ENCODE measurements at places on chromosomes 16 and 17.
A peak's percentile ranks its signal among the peaks of the same experiment; 100 is the strongest.

DNA sequence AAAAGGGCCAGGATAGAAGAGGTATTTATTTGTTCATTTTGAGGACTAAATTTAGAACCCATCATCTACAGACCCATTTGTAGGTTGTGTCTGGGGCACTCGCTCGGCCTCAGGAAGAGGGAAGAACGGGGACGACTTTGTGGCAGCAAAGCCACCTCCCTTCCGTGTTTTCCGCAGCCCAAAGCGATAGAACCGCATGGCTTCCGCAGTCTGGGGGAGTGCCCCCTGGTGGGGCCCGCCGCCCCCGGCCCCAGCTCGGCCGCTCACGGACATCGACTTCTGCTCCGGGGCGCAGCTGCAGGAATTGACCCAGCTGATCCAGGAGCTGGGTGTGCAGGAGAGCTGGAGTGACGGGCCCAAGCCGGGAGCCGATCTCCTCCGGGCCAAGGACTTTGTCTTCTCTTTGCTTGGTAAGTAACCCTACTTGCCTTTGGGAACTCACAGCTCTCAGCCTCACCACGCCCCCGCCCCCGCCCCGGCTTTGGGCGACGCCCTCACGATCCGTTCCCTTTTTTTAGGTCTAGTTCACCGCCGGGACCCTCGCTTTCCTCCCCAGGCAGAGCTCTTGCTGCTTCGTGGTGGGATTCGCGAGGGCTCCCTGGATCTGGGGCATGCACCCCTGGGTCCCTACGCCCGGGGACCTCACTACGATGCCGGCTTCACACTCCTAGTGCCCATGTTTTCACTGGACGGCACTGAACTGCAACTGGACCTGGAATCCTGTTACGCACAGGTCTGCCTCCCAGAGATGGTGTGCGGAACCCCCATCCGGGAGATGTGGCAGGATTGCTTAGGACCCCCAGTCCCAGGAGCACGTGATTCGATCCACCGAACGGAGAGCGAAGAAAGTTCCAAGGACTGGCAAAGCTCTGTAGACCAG, 681 bp downstream of the TMEM102 start:
- DNase-seq: no peak

DNA sequence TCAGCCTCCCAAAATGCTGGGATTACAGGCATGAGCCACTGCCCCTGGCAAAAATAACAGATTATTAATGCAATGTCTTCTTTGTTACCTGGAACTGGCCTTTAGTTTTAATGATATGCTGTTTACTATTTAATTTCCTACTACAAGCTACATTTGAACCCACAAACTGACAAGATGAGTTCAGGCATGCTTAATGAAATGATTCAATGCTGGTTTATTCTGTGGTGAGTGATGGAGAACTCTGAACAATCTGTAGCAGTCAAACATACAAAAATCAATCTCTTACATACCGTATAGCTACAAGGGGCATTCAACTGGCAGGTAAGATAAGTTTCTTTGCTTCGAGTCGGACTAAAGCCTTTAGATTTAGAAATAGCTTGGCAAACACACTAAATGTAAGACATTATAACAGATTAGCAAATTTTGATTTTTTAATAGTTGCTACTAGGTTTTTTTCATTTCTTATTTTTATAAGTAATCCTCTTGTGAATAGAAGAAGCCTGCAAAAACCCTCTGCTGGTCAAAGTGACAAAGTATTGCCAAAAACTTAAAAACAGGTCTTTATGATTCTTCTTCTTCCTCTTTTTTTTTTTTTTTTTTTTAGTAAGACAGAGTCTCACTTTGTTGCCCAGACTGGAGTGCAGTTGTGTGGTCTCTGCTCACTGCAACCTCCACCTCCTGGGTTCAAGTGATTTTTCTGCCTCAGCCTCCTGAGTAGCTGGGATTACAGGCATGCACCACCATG, 138.5 kb downstream of the SSH2 start:
- no peak for DNase-seq

DNA sequence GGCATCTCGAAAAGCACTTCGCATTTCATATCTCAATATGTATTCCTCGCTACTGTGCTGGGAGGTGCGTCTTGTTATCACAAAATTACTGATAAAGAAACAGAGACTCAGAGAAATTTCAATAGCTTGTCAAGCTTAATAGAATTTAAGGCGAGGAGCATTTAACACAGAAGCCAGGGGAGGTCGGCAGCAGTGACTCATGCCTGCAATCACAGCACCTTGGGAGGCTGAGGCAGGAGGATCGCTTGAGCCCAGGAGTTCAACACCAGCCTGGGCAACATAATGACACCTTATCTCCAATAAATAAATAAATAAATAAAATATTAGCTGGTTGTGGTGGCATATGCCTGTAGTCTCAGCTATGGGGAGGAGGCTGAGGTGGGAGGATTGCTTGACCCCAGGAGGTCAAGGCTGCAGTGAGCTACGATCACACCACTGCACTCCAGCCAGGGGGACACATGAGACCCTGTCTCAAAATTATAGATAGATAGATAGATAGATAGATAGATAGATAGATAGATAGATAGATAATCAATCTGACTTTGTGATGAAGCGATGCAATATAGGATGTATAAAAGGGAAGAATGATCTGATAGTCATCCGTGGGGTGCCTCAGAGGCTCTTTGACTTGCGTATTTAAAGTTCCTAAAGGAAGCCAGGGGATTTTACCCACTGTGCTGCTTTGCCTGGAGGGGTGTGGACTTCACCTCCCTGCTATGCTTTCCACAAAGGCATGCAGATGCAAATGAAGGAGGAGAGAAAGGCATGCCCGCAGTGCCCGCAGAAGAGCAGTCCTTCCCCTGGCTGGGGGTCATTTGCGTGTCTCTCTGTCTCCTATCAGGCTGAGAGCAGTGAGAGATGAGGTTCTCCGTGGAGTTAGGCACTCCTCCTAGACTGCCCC, 15.9 kb upstream of the USP10 start:
- no peak for DNase-seq

- DNase-seq: peak; percentile 41
Measured at GRCh38 chr16:68263559-68264127, 683 bp upstream of the SLC7A6 start.

DNA sequence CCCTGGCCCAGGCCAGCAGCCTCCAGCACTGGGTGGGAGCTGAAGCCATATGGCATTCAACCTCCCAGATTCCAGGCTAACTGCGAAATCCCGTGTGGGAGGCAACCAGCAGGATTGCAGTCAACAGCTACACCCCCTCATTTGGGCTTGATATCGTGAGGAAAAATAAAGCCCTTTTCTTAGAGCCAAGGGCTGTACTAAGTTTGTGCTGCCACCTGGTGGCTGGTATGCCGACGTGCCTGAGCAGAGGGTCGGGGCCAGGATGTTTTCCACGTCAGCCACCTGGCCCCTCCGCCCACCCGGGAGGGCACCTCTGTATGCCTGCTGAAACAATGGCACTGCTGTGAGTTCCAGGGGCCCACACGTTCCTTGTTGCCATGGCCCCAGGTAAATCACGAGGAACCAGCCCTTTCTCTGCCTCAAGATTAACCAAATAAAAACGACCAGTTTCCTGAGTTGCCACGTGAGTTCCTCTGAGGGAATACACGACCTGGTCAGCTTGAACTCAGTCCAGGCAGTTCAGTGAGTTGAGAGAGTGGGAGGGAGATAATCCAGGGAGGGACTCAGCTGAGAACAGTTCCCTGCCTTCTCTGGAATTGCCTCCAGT, 9.0 kb downstream of the TMEM98 start:
- DNase-seq: peak; percentile 60

DNA sequence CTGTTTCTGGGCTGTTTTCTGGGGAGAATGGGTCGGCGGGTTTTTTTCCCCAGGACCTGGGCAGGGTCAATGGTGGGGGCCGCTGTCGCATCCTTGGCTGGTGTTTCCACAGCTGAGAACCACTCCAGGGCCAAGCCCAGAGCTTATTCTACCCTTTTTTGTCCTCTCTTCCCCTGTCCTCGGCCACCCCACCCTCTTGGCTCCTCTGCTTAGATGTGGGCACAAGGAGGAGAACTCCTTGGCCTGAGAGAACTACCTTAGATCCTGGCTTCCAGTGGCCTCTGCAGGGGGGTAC, 4.0 kb downstream of the NOD2 start:
- no peak for DNase-seq

DNA sequence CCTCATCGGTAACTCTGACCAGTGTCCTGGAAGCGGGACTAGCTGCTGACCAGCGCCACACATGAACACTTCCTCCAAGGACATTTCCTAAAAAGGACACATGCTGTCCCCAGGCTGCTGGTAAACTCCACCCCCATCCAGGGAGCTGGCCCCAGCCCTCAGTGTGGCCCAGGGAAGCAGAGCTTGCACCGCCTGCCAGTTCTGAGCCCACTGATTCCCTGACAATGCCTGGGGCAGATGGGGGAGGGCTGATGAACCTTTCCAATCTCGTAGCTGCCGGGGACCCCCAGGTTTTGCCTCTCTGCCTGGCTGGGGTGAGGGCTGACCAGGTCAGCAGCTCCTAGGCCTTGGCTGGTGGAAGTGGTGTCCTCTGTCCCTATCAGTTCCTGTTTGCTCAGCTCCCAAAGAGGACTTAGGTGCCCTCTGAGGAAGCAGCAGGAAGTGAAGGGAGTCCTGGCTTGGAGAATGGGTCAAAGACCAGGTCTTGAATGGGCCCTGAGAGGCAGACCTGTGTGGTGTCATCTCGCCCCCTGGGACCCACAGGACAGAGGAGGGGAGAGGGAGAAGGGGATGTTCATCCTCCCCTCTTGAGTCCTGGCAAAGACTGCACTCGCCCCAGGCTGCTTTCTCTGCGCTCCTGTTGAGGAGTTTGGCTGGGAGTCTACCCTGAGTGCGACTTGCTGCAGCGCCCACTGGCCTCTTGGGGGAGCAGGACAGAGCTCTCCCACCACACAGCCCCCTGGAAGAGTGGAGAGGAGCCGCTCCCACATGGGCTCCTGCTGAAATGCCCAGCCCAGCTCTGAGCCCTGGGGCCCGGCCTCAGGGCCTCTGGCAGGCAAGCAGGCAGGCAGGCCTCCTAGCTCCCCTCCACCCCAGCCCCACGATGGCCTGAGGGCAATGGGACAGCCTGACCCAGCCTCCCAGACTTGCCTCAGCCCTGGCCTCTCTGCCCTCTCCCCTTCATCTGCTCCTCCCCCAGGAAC, 16.8 kb downstream of the PDK2 start:
- DNase-seq: peak; percentile 51

DNA sequence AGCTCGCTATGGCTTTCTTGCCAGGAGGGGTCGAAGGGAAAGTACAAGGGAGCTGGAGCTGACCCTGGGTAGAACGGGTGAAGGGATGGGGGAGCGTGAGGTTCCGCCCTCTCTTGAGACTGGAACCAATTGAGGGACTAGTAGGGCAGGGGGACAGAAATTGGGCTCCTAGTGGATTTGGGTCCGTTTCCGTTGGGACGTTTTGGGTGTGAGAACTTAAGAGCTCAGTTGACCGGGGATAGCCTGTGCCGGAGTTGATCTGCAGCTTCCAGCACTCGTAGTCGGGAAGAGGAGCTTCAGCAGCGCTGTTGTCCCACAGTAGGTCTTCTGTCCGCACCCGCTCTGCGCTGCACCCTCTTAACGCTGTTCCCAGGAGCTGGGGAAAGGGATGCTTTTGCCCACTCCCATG, 481 bp downstream of the CNTROB start:
- no peak for DNase-seq

DNA sequence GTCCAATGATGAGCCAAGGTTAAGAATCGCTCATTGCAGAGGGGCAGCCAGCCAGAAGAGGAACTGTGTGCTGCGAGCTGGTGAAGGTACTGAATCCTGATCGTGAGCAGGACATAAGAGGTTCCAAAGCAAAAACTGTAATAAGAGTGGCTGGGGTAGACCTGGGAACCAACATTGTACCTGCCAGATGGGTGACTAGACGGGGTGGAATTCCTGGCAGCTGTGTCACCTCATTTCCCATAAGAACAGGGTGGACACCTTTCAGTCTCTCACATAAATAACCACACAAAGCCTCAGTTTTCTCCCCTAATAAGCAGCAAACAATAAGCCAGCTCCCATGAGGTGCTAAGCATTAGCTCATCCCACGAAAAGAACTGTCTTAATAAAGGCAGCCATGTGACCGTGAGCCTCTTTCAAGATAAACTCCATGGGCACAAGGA, 290.3 kb downstream of the SOX9 start:
- DNase-seq: no peak
